ENCODE measurements at places on chromosomes 12 and 14. TPM values are rescaled to one million over a fixed set of nuclear protein-coding genes. Genes with fewer than 3 reads are reported as not detected.

Gene MMP17
- total RNA-seq, result 18.0 TPM

DNA sequence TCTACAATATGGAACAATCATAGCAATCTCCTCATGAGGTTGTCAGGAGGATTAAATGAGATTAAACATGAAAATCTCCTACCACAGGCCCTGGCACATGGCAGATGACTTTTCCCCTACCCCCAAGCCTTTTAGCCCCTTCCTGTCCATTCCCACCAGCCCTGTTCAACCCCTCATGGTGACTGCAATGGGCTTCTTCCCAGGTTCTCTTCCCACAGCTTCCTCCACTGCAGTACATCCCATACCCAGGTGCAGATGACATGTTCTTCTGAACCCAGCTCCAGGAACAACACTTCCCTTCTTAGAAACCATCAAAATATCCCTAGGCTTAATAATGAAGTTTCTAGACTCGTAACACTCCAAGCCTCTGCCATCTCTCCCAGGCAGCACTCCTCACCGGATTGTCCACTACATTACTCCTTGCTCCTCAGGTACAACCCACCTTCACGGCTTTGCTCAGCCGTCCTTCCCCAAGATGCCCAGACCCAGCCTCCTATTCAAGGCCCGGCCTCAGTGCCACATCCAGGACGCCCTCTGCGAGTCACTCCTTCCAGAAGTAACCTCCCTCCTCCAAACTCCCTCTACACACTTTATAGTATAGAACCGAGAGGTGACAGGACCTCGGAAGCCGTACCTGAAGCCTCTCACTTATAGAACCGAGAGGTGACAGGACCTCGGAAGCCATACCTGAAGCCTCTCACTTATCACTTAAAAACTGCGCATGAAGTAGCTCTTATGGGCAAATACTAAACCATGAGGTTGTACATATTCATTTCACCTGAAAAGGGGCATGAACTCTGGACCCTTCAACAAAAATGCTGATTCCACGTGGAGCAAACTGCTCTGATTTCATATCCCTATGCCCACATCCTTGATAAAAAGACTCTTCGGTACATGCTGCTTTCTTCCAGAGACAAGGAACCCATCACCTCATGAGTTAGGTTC lies 1.5 kb downstream of the CRACR2A start:
- DNase-seq, result no peak
- H3K4me1 ChIP-seq, result peaks cover 10% of the 10 kb centered on the region
- H3K36me3 ChIP-seq, result 0 out of 3 replicates have a peak, but pooled peaks cover 6% of the 10 kb centered on the region
- no peaks in the 10 kb centered on the region for H3K27me3 ChIP-seq
- H3K4me3 ChIP-seq, result peak overlapping the region; percentile 62

Gene STON2
- total RNA-seq, result 89.4 TPM

Gene KCNC2
- total RNA-seq, result not detected

Gene RTN1
- not detected for total RNA-seq

GRCh38 chr12:43921666-43922337 lies 85.9 kb downstream of the TMEM117 start:
- no peaks in the 10 kb centered on the region for H3K4me1 ChIP-seq
- no peak overlapping the region for H3K27ac ChIP-seq
- DNase-seq, result no peak
- H3K36me3 ChIP-seq, result no peaks in the 10 kb centered on the region
- no peaks in the 10 kb centered on the region for H3K27me3 ChIP-seq
- H3K4me3 ChIP-seq, result no peak overlapping the region

Gene CS
- total RNA-seq, result 375 TPM

DNA sequence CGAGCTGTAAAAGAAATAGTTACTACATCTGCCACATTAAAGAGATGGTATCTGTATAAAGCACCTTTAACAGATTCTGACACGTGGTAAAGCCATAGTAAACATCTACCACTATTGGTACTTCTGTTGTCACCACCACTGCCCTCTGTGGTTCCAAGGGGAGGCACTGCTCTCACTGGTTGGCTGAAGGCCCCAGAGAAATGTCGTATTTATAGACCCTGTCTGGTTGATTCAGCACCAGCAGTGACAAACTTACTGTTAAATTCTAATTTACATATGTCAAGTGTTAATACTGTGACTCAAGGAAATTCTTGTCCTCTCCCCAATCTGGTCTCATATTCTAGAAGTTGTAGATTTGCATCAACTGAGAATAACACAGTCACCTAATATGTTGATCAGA lies 281.1 kb downstream of the ERC1 start:
- no peaks in the 10 kb centered on the region for H3K36me3 ChIP-seq
- no peak overlapping the region for H3K27ac ChIP-seq
- no peaks in the 10 kb centered on the region for H3K27me3 ChIP-seq
- H3K4me3 ChIP-seq, result no peak overlapping the region
- H3K4me1 ChIP-seq, result no peaks in the 10 kb centered on the region
- DNase-seq, result no peak

GRCh38 chr12:115620816-115621215 lies 656.7 kb downstream of the MED13L start:
- no peak overlapping the region for H3K4me3 ChIP-seq
- no peaks in the 10 kb centered on the region for H3K27me3 ChIP-seq
- DNase-seq, result no peak
- no peak overlapping the region for H3K27ac ChIP-seq
- no peaks in the 10 kb centered on the region for H3K36me3 ChIP-seq
- H3K4me1 ChIP-seq, result no peaks in the 10 kb centered on the region

DNA sequence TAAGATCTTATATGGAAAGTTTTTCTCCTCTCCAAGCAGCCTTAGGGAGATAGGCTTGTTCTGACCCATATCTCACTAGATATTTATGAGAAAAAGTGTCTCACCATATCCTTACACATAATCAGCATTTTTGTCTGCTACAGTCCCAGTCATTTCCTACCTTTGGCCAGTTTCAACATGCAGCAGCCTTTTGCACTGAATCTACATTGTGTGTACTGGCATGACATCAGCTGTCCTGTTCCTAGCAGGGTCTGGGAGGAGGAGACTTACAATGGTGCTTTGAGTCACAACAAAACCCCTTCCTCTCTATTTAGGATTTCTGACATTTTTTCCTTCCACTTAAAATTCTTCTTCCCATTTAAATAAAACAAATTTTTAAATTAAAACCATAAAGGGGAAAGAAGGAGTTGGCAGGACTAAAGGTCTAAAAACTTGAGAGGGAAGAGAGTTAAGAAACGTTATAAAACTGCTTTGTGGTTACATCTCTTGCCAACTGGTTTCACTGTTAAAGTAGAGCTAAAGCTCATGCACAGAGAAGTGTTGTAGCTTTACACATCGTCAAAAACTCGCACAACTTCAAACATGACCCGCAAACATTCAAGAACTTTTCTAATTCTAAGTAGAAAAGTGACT lies 53.3 kb upstream of the CERS5 start:
- H3K4me3 ChIP-seq, result peak overlapping the region; percentile 48
- H3K36me3 ChIP-seq, result peaks cover 5% of the 10 kb centered on the region
- peaks cover 16% of the 10 kb centered on the region for H3K4me1 ChIP-seq

Gene RPL10L
- not detected for total RNA-seq

DNA sequence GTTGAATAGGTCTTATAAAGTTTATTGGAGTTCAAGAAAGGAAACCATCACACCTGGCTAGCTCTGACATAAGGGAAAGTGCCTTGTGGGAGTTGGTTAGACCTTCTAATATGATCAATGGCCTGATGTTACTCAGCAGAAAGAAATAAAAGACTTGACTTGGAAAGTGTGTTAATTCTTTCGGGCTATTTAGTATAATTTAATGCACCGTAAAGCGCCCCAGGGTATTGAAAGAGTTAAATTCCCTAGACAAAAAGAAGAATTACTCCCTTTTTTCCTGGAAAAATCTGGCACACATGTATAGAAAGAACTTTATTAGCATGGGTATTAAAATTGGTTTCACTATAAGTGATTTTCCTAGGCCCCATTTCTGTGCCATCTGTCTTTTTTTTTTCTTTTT lies 1125.7 kb upstream of the FLRT2 start:
- H3K4me3 ChIP-seq, result no peak overlapping the region
- no peaks in the 10 kb centered on the region for H3K4me1 ChIP-seq
- H3K27me3 ChIP-seq, result no peaks in the 10 kb centered on the region
- H3K36me3 ChIP-seq, result no peaks in the 10 kb centered on the region

Gene CLEC2A
- not detected for total RNA-seq

GRCh38 chr14:32702562-32702961 lies 236.1 kb upstream of the NPAS3 start:
- no peaks in the 10 kb centered on the region for H3K4me1 ChIP-seq
- no peak overlapping the region for H3K27ac ChIP-seq
- no peak for DNase-seq
- no peaks in the 10 kb centered on the region for H3K27me3 ChIP-seq

- H3K27me3 ChIP-seq, result peaks cover 16% of the 10 kb centered on the region
- H3K36me3 ChIP-seq, result no peaks in the 10 kb centered on the region
- H3K27ac ChIP-seq, result no peak overlapping the region
- DNase-seq, result peak; percentile 53
- H3K4me3 ChIP-seq, result no peak overlapping the region
- H3K4me1 ChIP-seq, result no peaks in the 10 kb centered on the region
Observed at GRCh38 chr12:62438098-62438692, 28.4 kb upstream of the MON2 start.

DNA sequence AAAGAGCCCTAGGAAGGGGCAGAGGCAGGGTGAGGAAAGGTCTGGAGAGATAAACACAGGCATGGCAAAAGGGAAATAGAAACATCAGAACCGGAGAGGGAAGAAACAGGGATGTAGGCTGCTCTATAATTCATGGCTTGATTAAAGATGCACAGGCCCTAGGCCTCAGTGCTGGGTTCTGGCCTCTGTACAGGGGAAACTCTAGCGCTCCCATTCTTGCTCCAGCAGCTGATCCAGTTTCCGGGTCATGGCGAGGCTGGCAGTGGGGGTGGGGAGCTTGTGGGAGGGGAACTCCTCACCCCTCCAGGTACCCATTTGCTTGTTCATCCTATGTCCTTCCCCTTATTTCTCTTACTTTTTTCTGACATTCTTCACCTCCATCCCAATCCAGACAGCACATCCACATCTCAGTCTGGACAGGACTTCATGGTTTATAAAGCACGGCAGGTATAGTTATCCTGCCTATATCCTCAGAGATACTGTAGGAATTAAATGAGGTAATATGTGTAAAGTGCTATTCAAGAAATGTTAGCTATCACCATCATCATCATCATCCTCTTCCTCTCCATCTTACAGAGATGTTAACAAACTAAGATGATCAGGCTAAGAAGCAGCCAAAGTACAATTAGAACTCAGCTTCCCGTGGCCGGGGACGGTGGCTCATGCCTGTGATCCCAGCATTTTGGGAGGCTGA lies 8.0 kb upstream of the GPR84 start:
- no peaks in the 10 kb centered on the region for H3K27me3 ChIP-seq
- H3K36me3 ChIP-seq, result peaks cover 67% of the 10 kb centered on the region
- no peak overlapping the region for H3K27ac ChIP-seq
- H3K4me3 ChIP-seq, result no peak overlapping the region
- no peak for DNase-seq

DNA sequence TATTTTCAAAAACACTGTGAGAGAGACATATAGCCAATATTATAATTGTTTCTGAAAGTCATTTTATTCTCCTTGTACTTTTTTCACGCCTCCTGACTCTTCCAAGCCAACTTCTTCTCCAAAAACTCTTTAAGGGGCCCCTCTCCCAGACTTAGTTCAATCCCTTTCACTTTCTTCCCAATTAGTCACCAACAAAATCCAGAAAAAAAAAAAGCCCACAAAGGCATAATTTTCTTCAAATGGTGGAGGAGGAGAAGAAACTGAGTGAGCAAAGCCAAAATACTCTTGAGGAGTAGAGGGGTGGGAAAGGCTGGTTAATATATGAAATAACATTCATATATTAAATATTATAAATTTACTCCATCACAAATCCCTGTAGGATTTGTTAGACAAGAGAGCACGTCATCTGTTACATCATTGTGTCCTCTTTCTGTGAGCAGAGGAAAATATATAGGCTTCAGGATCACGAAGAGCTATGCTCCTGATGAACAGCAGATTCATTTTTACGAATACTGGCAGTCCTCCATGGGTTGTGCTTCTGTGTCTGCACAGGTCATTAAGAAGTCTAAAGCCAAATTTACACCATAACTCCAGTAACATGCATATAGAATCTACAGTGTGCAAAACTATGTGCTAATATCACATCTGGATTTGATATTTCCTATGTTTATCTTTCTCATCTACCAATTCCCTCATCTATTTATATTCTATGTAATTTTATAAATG lies 25.9 kb upstream of the NID2 start:
- no peaks in the 10 kb centered on the region for H3K27me3 ChIP-seq
- no peak for DNase-seq
- no peaks in the 10 kb centered on the region for H3K36me3 ChIP-seq
- H3K4me1 ChIP-seq, result no peaks in the 10 kb centered on the region

Gene ADAMTS20
- 0.09 TPM for total RNA-seq

- no peaks in the 10 kb centered on the region for H3K36me3 ChIP-seq
- H3K4me3 ChIP-seq, result no peak overlapping the region
- H3K27me3 ChIP-seq, result peaks cover 44% of the 10 kb centered on the region
- no peak overlapping the region for H3K27ac ChIP-seq
- DNase-seq, result no peak
Observed at GRCh38 chr12:116882742-116883141, 1.5 kb upstream of the HRK start.

Gene ALDH1L2
- total RNA-seq, result 9.6 TPM

Gene GALNT4
- total RNA-seq, result 3.4 TPM

DNA sequence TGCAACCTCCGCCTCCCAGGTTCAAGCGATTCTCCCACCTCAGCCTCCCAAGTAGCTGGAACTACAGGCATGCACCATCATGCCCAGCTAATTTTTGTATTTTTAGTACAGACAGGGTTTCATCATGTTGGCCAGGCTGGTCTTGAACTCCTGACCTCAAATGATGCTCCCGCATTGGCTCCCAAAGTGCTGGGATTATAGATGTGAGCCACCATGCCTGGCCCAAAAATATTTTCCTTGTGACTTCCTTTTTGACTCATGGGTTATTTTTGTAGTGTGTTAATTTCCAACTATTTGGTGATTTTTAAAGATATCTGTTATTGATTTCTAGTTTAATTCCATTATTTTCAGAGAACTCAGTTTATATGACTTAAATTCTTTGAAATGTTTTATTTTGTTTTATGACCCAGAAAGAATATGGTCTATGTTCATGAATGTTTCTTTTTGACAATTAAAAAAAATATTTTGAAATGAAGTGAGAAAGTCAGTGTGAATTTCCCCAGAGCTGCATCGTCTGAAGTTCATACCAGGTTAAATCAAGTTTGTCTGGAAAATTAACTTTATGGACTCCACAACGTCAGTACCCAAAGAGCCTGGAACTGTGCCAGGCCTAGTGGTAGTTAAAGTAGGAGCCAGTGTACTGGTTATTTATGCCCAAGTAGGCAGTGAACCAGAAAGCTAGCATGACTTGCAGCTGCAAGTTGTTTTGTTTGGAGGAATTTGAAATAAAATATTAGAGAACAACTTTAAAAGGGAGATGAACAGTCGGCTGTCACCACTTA lies 2.8 kb upstream of the CDKL1 start:
- no peak overlapping the region for H3K27ac ChIP-seq
- no peaks in the 10 kb centered on the region for H3K36me3 ChIP-seq
- no peak overlapping the region for H3K4me3 ChIP-seq
- H3K4me1 ChIP-seq, result peaks cover 15% of the 10 kb centered on the region
- H3K27me3 ChIP-seq, result no peaks in the 10 kb centered on the region

- no peaks in the 10 kb centered on the region for H3K4me1 ChIP-seq
- peak; percentile 45 for DNase-seq
- H3K36me3 ChIP-seq, result no peaks in the 10 kb centered on the region
- H3K27ac ChIP-seq, result no peak overlapping the region
Observed at GRCh38 chr14:78164226-78164853, 5.8 kb upstream of the NRXN3 start.

Gene KLRC1
- total RNA-seq, result not detected

All from K562 (cell line).